NCI-H1930 (cell line): ENCODE measurements at places on chromosomes 5 and 9.

DNA sequence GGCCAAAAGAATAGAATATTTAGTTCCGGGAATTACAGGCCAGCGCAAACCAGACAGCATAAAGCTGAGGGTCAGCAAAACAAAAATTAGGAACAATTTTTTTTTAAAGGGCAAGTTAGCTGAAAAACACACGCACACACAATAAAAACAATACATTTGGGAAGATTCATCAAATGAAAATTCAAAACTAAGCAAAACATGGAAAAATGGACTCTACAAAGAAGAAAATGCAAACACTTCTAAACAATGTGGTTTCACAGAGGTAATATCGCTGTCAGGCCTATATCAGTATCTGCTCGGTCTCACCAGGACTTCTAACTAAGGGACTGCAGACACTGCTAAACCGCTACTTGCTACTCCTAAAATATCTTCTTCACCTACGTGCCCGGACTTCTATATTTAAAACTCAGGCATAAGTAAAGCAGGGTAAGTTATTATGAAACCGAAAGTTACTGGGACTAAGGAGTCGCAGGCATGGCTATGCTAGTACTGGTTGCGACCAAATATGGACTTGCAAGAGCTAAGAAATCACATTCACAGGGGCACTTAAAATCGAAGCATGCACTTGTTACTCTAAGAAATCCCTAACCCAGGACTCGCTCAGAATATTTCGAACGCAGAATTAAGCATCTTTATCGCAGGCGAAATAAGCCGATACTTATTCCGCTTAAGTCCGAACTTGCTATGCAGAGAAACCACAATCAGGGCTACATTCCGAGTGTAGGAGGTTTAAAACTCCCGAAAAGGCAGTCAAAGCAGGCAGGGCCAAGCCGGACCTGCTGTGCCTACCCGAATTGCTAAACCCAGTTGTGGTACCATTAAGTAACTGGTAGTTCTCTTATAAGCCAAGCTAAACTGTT lies 2.3 kb downstream of the ANXA2R start:
- no peak for DNase-seq

DNA sequence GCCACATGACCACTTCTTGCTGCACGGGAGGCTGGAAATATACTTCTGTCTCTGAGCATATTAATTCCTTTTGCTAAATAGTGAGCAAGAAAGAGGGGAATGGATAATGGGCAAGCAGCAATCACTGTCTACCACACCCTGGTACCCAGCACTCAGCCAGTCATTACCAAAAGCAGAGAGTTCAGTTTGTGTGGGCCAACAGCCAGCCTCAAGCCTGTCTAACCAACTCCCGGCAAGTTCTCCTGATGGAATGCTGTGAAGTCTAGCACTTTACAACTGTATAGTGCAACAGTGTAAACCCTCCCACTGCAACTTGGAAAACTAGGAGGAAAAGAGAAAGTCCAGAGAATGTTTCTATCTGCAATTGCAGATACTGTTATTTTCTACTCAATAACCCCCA lies 47.8 kb downstream of the PLK2 start:
- DNase-seq, result no peak

- DNase-seq, result no peak
Observed at GRCh38 chr9:106376689-106377088, 486.3 kb upstream of the ZNF462 start.

GRCh38 chr5:118434522-118434921 lies 553.8 kb downstream of the DTWD2 start:
- no peak for DNase-seq

DNA sequence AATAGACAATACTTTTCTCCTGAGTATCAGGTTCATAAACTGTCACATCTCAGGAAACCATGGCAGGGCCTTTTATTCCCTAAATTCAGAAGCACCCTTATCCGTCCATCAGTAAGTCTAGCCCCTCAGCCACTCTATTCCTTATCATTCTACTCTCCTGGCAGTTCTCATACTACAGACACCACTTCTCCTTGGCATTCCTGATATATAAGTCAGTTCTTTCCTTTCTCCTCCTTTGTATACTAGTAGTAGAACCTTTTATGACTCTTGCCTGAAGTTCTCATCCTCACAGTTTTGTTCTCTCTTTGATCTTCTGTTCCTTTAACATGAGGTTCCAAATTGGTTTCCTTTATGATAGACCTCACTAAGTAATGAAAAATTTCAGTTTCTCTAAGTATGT lies 29.3 kb downstream of the GRAMD2B start:
- DNase-seq, result no peak

DNA sequence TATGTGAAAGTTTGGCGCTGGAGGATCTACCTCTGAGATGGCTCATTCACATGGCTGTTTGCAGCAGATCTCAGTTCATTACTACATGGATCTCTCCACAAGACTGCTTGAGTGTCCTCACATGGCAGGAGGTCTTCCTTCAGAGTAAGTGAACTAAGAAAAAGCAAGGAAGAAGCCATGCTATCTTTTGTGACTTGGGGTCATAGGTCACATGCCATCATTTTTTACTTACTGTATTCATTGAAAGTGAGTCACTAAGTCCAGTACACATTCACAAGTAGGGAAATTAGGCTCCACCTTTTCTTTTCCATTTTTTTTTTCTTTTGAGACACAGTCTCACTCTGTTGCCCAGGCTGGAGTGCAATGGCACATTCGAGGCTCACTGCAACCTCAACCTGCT lies 8.7 kb upstream of the CDKN2AIPNL start:
- no peak for DNase-seq

- DNase-seq, result no peak
Observed at GRCh38 chr9:135243201-135244190, 156.0 kb downstream of the OLFM1 start.

DNA sequence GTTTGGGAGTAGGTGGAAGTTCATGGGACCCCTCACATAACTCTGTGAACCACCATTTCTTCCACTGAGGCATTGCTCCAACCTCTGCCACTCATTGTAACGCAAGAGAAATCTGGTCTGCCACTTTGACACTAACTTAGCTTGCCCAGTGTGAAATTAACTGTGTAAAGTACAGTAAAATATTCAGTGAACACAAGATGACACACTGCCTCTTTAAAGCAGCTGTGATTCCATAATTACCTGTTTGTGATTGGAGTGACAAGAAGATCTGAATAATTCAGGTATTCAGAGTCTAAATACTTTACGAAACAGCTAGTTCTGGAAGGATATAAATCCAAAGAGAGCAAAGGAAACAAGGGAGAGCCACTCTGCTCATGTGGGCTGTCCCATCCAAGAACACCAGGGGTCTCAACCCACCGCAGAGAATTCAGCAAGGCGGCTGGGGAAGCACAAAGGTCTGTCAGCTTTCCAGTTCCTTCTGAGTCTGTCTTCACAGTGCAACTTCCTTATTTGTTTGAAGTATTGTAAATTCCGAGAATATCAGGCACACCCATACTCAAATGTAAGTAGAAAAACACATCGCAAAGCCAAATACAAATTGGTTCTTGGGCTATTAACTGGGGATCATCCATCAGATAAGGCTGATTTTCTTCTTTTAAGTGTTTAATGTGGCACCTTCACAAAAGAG lies 86.9 kb downstream of the GNAQ start:
- no peak for DNase-seq

DNA sequence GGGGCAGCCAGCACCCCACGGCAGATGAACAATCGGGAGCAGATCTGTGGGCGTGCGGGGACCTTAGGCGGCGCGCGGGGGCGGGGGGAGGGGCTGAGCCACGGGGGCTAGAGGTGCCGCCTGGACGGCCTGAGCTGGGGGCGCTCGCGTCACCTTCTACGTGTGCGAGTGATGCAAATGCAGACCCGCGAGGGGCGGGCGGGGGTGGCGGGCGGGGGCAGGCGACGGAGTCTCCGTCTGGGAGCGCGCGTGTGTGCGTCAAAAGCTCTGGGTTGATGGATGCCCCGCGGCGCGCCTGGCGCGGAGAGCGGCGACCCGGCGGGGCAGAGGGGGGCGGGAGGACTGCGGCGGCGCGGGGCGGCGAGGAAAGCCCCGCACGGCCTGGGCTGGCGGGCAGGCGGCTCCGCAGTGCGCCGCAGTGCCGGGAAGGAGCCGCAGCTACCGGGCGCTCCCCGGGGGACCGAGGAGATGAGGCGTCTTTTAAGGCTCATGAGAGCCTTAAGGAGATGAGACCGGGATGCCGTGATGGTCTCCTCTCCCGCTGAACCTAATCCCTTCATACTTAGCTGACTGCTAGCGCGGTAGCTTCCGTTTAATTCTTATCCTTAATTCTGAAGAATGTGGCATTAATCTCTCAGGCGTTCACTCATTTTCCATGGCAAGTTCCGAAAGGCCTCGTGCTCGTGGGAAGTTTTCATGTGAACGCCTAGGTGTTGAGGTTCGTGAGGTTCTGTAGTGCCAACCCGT lies 1.5 kb downstream of the SV2C start:
- peak; percentile 27 for DNase-seq

GRCh38 chr9:129027224-129027684 lies 877 bp downstream of the SH3GLB2 start:
- no peak for DNase-seq

- no peak for DNase-seq
Observed at GRCh38 chr9:23638837-23639426, 187.1 kb downstream of the ELAVL2 start.

GRCh38 chr5:142548739-142549275 lies 137.1 kb downstream of the FGF1 start:
- peak; percentile 10 for DNase-seq

GRCh38 chr9:26727471-26727870 lies 165.1 kb downstream of the CAAP1 start:
- DNase-seq, result no peak

DNA sequence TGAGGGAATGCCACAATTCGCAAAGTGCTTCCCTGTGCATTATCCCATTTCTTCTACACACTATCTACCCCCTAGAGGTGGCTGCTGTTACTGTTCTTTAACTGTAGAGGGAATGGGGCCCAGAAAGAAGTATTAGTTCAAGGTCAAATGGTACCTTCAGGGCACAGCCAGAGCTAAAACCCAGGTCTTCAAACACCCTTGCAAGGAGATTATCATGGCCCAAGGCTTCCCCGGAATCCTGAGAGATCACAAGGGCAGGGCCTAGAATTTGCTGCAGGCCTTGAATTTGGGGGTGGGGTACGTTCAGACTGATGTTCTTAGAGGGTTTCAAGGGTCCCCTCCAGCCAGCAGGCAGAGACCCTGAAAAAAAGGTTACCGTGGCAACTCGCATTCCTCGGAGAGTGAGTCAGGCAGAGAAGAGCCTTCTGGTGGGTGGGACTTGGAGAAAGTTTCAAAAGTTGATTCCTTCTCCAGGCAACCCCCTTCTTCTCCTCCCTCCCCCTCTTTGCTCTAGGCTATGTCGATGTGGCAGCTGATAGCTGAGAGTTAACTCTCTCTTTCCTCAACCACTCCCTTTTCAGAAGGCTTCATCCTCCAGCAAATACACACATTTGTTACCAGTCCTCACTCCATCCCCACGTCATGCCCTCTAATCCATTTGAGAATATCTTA lies 1.9 kb downstream of the SPARC start:
- DNase-seq, result no peak

DNA sequence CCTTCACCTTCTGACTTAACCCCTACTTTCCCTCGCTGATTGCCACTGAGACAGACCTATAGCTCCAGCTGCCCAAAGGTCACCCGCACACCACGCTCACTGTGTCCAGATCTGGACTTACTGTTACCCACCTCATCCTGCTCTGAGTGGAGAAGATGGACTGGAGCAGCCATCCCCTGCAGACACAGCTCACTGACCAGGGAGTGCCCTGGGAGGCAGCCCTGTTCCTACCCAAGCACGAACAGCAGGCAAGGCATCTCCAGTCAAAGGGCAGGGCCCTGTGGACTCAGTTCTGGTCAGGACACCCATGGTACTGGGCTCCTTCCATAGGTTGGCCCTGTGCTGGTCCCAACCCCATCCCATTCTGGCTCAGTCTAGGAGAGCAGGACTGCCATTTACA lies 9.5 kb upstream of the BARX1 start:
- DNase-seq, result no peak

GRCh38 chr9:31445960-31446359 lies 938.5 kb upstream of the ACO1 start:
- no peak for DNase-seq

- no peak for DNase-seq
Observed at GRCh38 chr9:89780959-89781358, 176.1 kb downstream of the GADD45G start.

GRCh38 chr9:5305741-5306140 lies 1.2 kb upstream of the RLN2 start:
- DNase-seq, result no peak

GRCh38 chr5:111627862-111628261 lies 115.5 kb upstream of the STARD4 start:
- no peak for DNase-seq

DNA sequence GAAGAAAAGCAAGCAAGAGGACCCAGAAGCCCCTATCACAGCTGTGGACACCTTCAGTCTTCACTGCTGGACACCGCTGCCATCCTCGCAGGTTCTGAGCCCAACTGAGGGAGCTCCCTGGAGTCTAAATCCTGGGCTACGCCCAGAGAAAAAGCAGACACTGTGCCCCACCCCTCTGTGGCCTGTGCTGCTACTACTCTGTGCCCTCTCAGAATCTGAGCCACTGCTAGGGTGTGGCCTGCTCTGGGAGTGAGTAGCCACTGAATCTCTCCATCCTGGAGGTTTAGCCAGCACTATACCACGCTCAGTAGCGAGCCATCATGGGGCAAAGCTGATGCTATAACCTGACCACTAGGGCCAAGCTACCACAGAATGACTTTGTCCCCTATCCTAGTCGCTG lies 338.2 kb downstream of the NPR3 start:
- no peak for DNase-seq

DNA sequence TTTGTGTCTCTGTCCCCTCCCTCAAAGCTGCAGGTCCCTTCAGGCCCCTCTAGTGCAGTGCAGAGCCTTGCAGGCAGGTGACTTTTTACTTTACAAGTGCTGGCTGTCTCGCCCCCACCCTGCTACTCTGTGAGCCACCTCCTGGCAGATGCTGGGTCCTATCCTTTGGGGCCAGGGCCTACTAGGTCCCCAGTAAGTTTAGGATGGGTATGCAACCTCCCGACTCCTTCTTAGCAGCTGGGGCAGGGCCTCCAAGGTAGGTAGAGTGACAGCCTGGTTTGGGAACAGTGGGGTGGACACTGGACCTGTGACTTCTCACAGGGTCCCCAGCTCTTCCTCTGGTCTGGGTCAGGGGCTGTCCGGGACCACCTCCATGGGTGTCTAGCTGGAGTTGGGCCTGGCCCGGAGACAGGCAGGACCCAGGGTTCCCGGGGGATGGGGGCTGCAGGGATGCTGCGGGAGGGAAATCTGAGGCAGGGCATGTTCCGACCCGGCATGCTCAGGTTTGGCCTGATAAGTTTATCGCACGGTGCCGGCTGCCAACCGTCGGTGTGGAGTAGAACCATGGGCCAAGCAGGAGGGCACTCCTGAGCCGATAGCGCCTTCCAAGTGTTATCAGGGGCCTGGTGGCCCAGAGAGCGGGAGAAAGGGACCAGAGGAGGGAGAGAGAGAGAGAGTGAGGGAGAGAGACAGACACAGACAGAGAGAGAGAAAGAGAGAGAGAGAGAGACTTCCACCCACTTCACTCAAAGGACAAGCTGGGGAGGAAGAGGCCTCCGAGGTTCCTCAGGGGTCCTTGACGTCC lies 20.5 kb downstream of the GFI1B start:
- DNase-seq, result no peak

- DNase-seq, result no peak
Observed at GRCh38 chr5:150114773-150115408, 28.5 kb upstream of the CSF1R start.

- no peak for DNase-seq
Observed at GRCh38 chr9:134027561-134027960, 2.3 kb downstream of the BRD3OS start.

GRCh38 chr5:164617290-164617689 lies 1111.9 kb downstream of the MAT2B start:
- DNase-seq, result no peak

GRCh38 chr5:95020345-95020744 lies 264.5 kb downstream of the MCTP1 start:
- no peak for DNase-seq

- DNase-seq, result no peak
Observed at GRCh38 chr5:172941067-172941516, 18.1 kb upstream of the RPL26L1 start.
